Activated T-cell treated with anti-CD3 and anti-CD28 coated beads, Interleukin-2, amount 50 U/mL, for 72 hours (primary cell): ENCODE measurements at places on chromosomes 11 and 22. TPM values are rescaled to one million over a fixed set of nuclear protein-coding genes. Genes with fewer than 3 reads are reported as not detected.

- H3K4me3 ChIP-seq, result no peak overlapping the region
- H3K27me3 ChIP-seq, result no peaks in the 10 kb centered on the region
- H3K4me1 ChIP-seq, result no peaks in the 10 kb centered on the region
- peak; percentile 58 for DNase-seq
- H3K27ac ChIP-seq, result no peak overlapping the region
Observed at GRCh38 chr22:38298312-38299005, 18.8 kb downstream of the CSNK1E start.

GRCh38 chr11:27209562-27210005, 153.4 kb downstream of the CCDC34 start:
- DNase-seq, result no peak
- no peak overlapping the region for H3K27ac ChIP-seq
- H3K4me3 ChIP-seq, result no peak overlapping the region
- H3K27me3 ChIP-seq, result peaks cover 12% of the 10 kb centered on the region
- no peaks in the 10 kb centered on the region for H3K4me1 ChIP-seq

The OR52H1 gene
- total RNA-seq, result not detected

- DNase-seq, result no peak
- no peak overlapping the region for H3K4me3 ChIP-seq
- no peaks in the 10 kb centered on the region for H3K36me3 ChIP-seq
- no peaks in the 10 kb centered on the region for H3K27me3 ChIP-seq
- no peaks in the 10 kb centered on the region for H3K4me1 ChIP-seq
- H3K27ac ChIP-seq, result no peak overlapping the region
Observed at GRCh38 chr22:20061481-20061861, 18.6 kb upstream of the DGCR8 start.

The NECTIN1 gene
- total RNA-seq, result 2.6 TPM

The ADM2 gene
- 25.5 TPM for total RNA-seq

- no peaks in the 10 kb centered on the region for H3K36me3 ChIP-seq
- H3K27ac ChIP-seq, result no peak overlapping the region
- H3K4me1 ChIP-seq, result no peaks in the 10 kb centered on the region
- H3K27me3 ChIP-seq, result no peaks in the 10 kb centered on the region
Observed at GRCh38 chr11:97979741-97980140, 1041.0 kb upstream of the CNTN5 start.

GRCh38 chr22:37384691-37385090, 42.6 kb downstream of the ELFN2 start:
- H3K27me3 ChIP-seq, result no peaks in the 10 kb centered on the region
- H3K36me3 ChIP-seq, result no peaks in the 10 kb centered on the region
- no peak for DNase-seq
- no peak overlapping the region for H3K4me3 ChIP-seq
- H3K4me1 ChIP-seq, result no peaks in the 10 kb centered on the region
